Right renal pelvis (tissue), 4 donors: ENCODE measurements at places on chromosomes 1 and 21. TPM values are rescaled to one million over a fixed set of nuclear protein-coding genes. Genes with fewer than 3 reads are reported as not detected.
A peak's percentile ranks its signal among the peaks of the same experiment; 100 is the strongest.

GRCh38 chr1:76443217-76443616 lies 368.7 kb downstream of the ST6GALNAC3 start:
- no peak for DNase-seq

DNA sequence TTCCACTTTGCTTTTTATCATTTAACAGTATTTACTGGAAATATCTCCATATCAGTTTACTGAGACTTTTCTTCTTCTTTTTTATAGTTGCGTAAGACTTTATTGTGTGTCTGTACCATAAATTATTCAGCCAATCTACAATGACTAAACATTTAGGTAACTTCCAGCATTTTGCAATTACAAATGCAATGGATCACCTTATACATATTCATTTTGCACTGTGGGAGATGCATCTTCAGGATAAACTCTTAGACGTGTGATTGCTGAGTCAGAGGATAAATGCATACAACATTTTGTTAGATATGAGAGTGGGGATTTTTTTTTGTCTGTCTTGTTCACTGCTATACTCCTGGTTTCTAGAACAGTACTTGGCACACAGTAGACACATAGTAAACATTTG lies 95.7 kb upstream of the GCLM start:
- DNase-seq = no peak

- no peak for DNase-seq
Observed at GRCh38 chr1:166089804-166090203, 77.0 kb downstream of the FAM78B start.

GRCh38 chr1:232776526-232777106 lies 28.6 kb upstream of the MAP10 start:
- no peak for DNase-seq

GRCh38 chr1:6209661-6210580 lies 4.0 kb downstream of the RNF207 start:
- no peak for DNase-seq

DNA sequence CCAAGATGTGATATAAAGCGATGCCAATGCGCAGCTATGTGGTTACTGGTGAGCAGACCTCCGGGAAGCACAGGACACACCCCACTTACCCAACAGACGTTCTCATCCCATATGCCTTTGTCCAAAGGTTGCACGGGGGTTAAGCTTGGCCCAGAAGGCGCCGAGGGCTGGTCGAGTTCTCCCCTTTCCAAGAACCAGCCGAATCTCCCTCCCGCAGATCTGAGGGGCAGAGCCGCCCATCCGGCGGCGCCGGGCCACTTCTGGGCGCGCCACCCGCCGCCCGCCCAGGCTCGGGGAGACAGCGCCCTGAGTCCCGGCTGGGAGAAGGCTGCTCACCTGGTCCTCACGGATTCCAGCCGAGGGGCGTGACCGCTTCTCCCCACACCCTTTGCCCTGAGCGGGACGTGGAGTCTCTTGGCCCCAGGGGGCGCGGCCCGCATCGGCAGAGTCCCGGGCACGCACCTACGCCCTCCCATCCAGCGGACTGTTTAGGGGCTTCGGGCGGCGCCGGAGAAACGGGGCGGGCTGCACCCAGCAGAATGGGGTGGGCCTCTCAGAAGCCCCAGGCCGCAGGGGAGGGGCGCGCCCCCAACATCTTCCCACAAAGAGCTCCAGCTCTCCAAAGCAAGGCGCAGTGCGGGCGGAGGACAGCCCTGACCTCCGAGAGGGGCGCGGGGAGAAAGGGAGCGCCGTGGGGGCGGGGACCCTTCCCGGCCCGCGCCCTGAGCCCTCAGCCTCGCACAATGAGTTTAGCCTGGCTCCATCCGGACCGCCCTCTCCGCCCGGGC lies 615 bp downstream of the GPR161 start:
- peak; percentile 14 for DNase-seq

DNA sequence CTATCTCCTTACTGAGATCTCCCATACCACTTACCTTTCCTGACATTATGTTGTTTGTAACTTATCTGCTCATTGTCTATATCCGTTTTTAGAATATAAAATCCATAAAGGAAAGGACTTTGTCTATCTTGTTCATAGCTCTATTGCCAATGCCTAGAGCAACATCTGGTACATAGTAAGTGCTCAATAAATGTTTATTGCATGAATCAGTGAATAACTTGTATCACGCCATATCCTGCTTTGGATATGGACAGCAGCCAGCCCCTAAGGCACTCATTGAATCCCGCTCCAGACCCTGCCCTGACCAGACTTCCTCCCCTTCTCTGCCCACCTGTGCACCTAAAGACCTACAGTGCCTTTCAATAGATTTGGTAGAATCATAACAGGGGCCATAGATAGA lies 298.1 kb upstream of the PLXNA2 start:
- no peak for DNase-seq

- DNase-seq = no peak
Observed at GRCh38 chr1:39407896-39408640, 83.4 kb upstream of the BMP8A start.

- DNase-seq = no peak
Observed at GRCh38 chr1:88998716-88999115, 6.3 kb upstream of the KYAT3 start.

DNA sequence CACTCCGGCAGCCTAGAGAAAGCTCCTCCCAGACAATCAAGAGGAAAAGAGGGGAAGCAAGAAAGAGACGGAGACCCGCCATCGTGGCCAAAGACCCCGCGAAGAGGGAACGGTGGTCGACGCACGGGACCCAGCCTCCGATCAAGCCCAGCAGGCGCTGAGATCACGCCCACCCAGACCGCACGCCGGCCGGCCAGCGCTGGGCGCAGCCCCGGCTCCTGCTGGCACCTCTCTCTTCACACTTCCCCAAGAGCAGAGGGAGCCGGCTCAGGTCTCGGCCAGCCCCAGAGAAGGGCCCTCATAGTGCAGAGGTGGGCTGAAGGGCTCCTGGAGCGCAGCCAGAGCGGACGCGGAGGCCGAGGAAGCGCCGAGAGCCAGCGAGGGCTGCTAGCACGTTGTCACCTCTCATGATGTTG lies 918.4 kb upstream of the ADAMTS5 start:
- no peak for DNase-seq

DNA sequence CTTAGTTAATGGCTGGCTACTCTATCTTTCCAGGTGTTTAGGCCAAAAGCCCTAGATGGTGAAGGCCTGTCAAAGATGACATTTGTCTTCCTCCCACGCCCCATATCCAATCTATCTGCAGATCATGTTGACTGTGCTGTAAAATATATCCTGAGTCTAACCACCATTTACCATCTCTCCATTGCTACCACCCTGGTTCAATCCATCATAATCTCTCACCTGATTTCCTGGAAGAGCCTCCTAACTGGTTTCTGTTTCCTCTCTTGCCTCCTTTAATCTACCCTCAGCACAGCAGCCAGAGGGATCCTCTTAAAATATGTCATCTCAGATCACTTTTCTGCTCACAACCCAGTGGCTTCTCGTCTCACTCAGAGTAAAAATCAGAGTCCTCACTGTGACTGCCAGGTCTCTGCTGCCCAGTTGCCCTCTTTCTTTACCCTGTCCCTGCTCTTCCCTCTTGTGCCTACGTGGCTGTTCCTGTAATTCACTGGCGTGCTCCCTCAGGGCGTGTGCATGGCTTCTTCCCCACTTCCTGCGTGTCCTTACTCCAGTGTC lies 17.8 kb downstream of the TMEM50A start:
- DNase-seq = no peak

DNA sequence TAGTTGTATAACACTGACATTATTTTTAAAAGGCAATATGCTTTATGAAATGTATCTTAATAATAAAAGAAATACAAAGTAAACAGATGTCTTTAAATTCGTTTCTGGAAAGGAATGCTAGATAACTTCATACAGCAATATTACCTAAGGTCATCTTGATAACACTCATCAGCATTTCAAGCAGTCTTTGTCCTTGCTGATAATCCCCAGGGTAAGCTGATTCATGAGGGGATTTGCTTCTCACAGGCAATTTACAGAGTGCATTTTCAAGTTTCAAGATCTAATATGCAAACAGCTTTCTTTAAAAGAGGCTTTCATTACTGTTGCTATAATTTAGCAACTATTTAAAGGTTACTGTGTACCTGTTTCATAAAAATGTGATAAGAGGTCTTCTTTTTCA lies 75.2 kb upstream of the NEK2 start:
- no peak for DNase-seq

GRCh38 chr1:204413170-204413535 lies 1.5 kb upstream of the PPP1R15B start:
- no peak for DNase-seq

DNA sequence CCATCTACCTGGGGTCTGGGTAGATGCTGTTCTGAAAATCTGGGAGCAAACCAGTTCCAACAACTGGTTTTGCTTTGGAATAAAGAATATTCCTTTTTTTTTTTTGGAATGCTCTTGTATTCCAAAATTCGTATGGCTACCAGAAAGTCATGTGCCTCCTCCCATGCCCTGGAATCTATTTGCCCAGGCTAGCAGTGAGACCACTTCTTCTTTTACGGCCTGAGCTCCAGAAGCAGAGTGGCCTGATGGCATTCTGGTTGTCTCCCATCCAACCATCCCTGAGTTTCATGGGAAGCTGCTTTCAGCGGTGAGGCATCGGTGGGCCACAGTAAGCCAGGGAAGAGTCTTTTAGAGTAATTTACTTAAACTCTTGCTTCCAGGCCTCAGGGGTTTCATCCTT lies 113.4 kb upstream of the RAB4A start:
- DNase-seq = no peak

- DNase-seq = no peak
Observed at GRCh38 chr1:115495625-115496024, 146.1 kb upstream of the VANGL1 start.

DNA sequence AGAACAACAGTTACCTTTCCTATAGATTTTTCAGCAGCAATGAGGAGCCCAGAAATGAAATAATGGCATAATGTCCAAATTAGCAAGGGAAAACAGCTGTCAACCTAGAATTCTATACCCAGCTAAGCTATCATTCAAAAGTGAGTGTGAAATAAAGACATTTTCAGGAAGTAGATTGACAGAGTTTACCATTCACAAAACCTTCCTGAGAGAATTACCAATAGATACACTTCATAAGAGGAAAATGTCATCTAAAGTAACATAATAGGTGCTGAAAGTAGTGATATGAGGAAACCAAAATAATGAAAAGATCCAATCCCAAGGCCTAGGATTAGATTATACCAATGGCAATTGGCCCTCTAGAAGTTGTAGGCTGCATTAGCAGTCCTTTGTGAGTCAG lies 34.6 kb downstream of the OBSCN start:
- DNase-seq = no peak

- DNase-seq = no peak
Observed at GRCh38 chr1:2786329-2787162, 14.9 kb downstream of the TTC34 start.

DNA sequence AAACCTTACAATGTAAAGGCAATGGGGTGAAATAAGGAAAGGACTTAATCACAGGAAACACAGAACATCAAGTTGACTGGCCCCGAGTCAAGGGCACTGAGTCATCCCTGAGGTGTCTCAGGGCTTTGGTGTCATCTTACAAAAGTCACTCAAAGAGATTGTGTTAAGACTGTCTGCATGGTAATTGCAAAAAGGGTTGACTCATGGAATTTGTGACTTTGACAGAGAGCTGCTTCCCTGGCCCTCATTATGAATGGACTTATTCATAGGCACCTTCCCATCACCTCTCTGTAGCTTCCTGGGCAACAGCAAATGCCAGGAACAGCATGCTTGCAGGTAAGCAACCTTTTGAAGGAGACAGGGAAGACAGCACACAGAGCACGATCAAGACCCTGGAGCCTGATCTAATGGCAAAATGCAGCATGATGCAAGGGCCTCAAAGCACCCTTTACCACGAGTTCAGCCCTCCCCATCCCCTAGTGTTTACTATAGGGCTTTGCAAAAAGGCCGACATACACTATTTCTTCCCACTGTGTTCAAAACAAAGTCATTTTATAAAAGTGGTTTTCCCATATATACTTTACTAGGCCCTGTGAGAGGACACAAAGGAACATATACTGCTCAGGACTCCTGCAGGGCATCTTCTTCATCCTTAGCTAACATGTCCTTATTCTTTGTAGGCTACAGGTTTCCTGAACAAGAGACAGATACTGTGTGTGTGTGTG lies 17.1 kb downstream of the ZP4 start:
- no peak for DNase-seq

DNA sequence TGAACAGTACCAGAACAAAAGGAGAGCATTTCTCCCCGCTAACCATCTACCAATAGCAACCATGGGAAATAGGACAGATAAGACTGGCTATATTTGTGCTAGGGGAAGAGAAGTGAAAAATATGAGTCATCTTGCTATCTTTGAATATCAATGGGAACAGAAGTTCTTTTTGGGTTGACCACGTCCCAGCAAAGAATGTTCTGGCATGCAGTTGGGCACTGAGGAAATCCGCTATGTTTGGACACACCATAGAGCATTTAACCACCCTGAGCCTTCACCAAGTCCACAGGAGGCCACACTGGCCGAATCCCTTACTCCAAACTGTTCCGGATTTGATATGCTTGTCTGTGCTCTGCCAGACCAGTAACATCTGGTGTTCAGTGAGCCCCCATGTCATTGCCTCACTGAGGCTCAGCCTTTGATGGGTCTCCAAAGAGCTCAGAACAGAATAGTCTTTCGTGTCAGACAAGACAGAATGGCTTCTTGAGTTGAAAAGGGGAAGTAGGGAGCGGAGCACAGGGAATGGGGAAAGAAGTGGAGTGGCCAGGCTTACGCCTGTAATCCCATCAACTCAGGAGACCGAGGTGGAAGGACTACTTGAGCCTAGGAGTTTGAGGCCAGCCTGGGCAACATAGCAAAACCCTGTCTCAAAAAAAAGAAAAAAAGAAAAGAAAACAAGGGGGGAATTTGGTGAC lies 81.4 kb downstream of the SMYD2 start:
- DNase-seq = no peak

DNA sequence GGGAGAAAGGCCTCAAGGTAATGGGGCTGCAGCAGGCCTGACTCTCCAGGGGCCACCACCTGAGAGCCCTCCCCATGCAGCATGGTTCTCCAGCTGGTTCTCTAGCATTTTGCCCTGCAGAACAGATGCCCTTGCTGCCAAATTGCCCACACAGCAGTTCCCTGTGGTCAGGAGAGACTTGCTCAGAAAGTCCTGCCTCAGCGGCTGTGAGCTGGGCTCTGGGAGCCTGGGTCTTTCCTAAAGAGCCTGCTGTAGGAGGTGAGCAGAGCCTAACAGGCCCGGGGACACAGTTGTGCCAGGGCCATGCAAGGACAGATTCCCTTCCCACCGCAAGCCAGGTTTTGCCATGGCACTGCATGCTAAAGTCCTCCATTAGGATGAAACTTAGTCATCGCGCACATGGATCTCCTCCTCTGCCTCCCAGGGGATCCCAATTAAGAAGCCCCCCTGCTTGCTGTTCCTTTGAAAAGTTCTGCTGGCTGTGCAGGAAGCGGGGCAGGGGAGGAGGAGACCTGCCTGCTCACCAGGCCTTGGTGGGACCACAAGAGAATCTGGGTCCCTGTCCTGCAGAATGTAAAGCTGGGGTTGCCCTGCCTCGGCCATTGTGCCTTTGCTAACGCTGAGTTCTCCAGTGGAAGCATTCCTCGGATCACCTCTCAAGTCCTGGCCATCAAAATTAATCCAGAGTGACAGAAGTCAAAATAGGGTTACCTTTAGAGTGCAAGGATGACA lies 21.4 kb downstream of the TEX35 start:
- no peak for DNase-seq

The SPRR1B gene
- polyA plus RNA-seq = not detected

The KRTAP12-2 gene
- polyA plus RNA-seq = not detected

The NTMT2 gene
- polyA plus RNA-seq = not detected

The MIXL1 gene
- 0.28 TPM for polyA plus RNA-seq

The C1orf53 gene
- 3.7 TPM for polyA plus RNA-seq

The RCSD1 gene
- 13.3 TPM for polyA plus RNA-seq

The OR2AK2 gene
- not detected for polyA plus RNA-seq

The TSPAN1 gene
- polyA plus RNA-seq = 66.9 TPM

The RO60 gene
- 42.1 TPM for polyA plus RNA-seq

The TCP10L gene
- 2.3 TPM for polyA plus RNA-seq

The FCRL5 gene
- 0.05 TPM for polyA plus RNA-seq

The TBX15 gene
- 0.39 TPM for polyA plus RNA-seq

The MAP10 gene
- 8.0 TPM for polyA plus RNA-seq

The KRTAP22-1 gene
- polyA plus RNA-seq = not detected
